ENCODE measurements at places on chromosomes 1 and 21.

- DNase-seq = no peak
Measured at GRCh38 chr1:175822580-175822979, 79.2 kb upstream of the TNR start.

GRCh38 chr1:81477710-81478109 is 323.0 kb upstream of the ADGRL2 start:
- no peak for DNase-seq

GRCh38 chr21:25750085-25750484 is 15.3 kb downstream of the GABPA start:
- no peak for DNase-seq

DNA sequence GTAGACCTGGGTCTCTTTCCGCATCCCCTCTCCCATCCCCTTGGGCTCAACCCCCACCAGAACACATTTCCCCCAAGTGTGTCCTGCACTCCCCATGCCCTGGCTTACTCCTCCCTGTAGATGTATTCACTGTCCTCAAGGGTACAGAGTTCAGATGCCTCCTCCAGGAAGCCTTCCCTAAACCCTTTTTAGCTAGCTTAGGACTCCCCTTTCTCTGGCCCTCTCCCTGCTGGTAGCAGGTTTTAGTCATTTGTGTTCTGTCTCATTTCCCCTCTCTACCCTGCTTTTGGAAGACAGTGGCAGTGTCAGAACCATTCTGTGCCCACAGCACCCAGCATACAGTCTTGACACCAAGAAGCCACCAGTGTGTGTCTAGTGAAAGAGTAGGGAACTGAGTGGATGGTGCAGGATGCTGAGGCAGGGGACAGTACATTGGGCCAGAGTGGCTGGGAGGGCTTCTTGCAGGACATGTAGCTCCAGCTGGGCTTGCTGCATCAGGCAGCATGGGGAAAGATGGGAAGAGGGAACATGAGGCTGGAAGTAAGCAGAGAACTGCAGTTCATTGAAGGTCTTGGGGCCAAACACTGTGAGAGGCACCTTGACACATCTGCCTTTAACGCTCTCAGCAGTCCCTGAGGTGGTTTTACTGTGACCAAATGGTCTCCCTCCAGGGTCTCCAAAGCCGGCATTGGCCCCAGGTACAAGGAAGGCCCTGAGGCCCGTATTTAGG is 2.5 kb downstream of the FOXO6 start:
- no peak for DNase-seq

GRCh38 chr1:201999625-202000238 is 10.7 kb upstream of the ELF3 start:
- peak; percentile 68 for DNase-seq

DNA sequence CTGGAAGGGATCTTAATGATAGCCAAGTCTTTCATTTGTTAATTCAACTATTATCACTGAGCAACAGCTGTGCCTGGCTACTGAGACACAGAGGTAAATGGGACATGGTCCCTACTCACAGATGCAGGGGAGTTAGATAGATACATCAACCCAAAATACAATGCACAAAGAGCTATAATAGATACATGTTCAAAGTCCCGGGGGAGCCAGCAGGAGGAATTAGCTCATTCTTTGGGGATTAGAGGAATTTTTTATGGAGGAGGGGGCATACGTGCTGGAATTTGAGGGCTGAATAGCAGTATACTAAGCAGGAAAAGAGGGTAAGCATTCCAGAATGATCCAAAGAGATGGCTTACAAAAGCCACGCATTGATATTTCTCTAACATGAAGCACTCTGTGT is 34.6 kb downstream of the C8B start:
- no peak for DNase-seq

GRCh38 chr21:44556879-44557278 is 1.7 kb downstream of the KRTAP10-3 start:
- no peak for DNase-seq

- no peak for DNase-seq
Measured at GRCh38 chr1:38527373-38527966, 332.1 kb downstream of the RRAGC start.

All from NCI-H526 treated with DMSO at 0.1 percent for 48 hours (cell line).